ENCODE measurements at places on chromosomes 3 and 15. TPM values are rescaled to one million over a fixed set of nuclear protein-coding genes. Genes with fewer than 3 reads are reported as not detected.

- no peaks in the 10 kb centered on the region for H3K36me3 ChIP-seq
- H3K4me1 ChIP-seq: peaks cover 20% of the 10 kb centered on the region
Measured at GRCh38 chr15:73723191-73723590, 30.0 kb downstream of the INSYN1 start.

- no peak for DNase-seq
- peaks cover 79% of the 10 kb centered on the region for H3K4me1 ChIP-seq
- H3K27me3 ChIP-seq: no peaks in the 10 kb centered on the region
- H3K4me3 ChIP-seq: peak overlapping the region; percentile 54
- H3K36me3 ChIP-seq: peaks cover 20% of the 10 kb centered on the region
Measured at GRCh38 chr3:66437341-66437929, 63.4 kb downstream of the LRIG1 start.

GRCh38 chr3:12686096-12686495, 22.2 kb upstream of the RAF1 start:
- H3K36me3 ChIP-seq: no peaks in the 10 kb centered on the region
- no peaks in the 10 kb centered on the region for H3K27me3 ChIP-seq
- no peak overlapping the region for H3K4me3 ChIP-seq

DNA sequence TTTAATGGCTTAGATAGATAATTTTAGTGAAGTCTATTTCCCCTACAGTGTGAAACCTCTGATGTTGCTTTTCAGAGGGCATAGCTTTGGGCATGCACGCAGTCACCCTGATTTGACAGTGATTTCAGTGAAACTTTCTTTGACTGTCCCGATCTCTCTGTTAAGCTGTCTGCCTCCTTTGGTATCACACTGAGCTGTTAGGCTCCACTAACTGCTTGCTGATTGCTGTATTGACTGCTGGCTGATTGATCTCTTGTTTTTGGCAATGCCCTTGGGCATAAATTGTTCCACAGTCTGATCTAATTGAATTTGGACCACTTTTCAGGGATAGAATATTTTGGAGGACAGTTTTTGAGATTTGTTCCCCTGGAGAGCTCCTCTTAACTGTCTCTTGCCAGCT, 68.5 kb upstream of the CCDC54 start:
- no peak for DNase-seq
- H3K4me1 ChIP-seq: no peaks in the 10 kb centered on the region
- no peaks in the 10 kb centered on the region for H3K36me3 ChIP-seq
- H3K27me3 ChIP-seq: no peaks in the 10 kb centered on the region
- H3K27ac ChIP-seq: no peak overlapping the region
- no peak overlapping the region for H3K4me3 ChIP-seq

Gene ARHGEF3
- 4.3 TPM for total RNA-seq

DNA sequence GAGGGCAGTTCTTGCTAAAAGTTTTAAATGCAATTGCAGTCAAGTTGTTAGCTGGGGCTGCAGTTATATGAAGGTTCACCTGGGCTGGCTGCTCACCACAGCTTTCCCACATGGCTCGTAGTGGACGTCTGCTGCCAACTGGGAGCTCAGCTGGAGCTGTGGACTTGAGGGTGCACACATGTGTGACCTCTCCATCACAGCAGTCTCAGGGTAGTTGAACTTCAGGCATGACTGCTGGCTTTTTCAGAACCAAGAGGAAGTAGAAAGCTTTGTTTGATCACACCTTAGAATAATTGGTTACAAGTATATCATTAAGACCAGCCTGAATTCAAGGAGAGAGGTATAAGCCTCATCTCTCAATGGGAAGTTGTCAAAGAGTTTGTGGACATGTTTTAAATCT, 74.1 kb downstream of the CHL1 start:
- H3K27me3 ChIP-seq: peaks cover 31% of the 10 kb centered on the region
- no peak for DNase-seq
- H3K4me1 ChIP-seq: no peaks in the 10 kb centered on the region
- no peaks in the 10 kb centered on the region for H3K36me3 ChIP-seq
- no peak overlapping the region for H3K4me3 ChIP-seq
- no peak overlapping the region for H3K27ac ChIP-seq

GRCh38 chr15:36960179-36960946, 140.0 kb downstream of the MEIS2 start:
- DNase-seq: no peak
- peaks cover 3% of the 10 kb centered on the region for H3K4me1 ChIP-seq
- H3K27me3 ChIP-seq: no peaks in the 10 kb centered on the region
- H3K4me3 ChIP-seq: no peak overlapping the region

DNA sequence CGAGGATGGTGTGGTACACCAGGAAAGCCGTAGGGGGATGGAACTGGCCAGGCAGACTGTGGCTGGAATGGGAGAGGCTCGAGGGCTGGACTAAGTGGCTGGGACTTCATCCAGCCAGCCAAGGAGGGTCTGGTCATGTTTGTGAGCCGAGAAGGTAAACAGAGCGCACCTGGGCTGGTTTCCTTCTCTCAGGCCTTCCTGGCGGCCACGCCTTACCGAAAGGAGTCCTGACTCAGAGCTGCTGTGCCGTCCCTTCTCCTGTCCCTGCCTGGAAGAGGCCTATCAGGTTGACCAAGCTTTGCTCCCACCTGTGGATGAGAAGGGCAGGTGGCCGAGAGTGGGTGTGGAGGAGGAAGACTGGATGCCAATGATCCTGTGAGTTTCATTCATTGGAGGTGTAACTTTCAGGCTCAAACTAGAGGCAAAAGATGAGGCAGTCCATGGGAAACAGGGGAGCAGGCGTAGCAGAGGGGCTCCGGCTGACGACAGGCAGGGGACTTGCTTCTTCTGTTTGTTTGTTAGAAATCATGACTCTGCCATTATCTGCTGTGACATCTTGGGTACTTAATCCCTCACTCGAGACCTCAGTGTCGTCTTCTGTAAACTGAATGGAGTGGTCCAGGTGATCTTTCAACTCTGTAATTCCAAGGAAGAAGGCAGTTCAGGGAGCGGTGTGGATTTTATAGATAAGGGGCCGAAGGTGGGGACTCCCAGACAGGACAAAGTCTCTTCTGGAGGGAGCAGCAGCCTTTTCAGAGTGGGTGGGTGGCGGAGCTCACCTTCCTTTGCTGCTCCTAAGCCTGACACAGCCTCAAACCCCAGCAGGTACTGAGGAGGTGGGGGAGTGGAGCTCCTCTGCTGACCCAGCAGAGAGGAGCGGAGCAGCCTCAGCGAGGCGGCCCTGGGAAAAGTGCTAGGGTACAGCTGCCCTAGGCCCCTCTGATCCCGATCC, 71.8 kb upstream of the GATM start:
- no peak overlapping the region for H3K27ac ChIP-seq
- no peaks in the 10 kb centered on the region for H3K36me3 ChIP-seq
- H3K4me1 ChIP-seq: no peaks in the 10 kb centered on the region
- no peaks in the 10 kb centered on the region for H3K27me3 ChIP-seq
